ENCODE measurements at places on chromosomes 3 and 15.

GRCh38 chr3:126087552-126088175 lies 3.7 kb upstream of the SLC41A3 start:
- no peak for DNase-seq

GRCh38 chr3:134931045-134931785 lies 136.2 kb downstream of the EPHB1 start:
- no peak for DNase-seq

GRCh38 chr3:95654570-95655362 lies 1159.6 kb upstream of the EPHA6 start:
- no peak for DNase-seq

- no peak for DNase-seq
Observed at GRCh38 chr3:145490088-145491048, 670.6 kb downstream of the PLOD2 start.

- DNase-seq, result no peak
Observed at GRCh38 chr3:71227270-71227661, 356.3 kb downstream of the FOXP1 start.

DNA sequence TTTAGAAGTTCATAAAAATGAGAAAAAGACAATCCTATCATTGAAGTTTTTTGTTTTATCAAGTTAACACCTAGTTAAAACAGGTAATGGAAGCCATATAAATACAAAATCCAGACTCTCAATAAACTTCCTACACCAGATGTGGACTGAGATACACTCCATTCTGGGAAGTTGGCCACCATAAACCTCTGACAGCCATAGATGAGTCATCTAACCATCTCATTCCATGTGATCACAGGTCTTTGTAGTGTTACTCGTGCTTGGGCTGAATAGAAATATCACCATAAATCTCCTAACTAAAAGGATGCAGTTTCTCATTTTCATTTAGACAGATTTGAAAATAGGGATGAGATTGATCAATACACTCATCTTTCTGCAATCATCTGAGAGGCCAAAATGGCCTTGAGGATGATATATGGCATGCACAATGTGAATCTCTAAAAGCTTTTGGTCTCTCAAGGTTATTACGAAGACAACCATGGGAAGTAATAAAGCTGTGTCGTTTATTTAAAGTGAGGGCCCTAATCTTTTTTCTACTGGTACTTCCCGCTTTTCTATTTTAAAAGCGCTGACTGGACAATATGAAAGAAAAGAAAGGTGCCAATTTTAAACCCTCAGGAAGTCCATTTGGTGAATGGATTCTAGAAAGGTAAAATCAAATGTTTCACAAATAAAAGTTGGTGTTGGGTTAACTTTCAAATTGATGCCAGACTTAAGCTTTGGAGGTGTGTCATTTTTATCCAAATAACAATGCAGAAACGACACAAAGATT lies 155.5 kb downstream of the POLR2M start:
- DNase-seq, result no peak

GRCh38 chr3:42182555-42182954 lies 83.4 kb downstream of the CCK start:
- DNase-seq, result no peak

GRCh38 chr3:74636981-74637380 lies 22.5 kb upstream of the CNTN3 start:
- no peak for DNase-seq

GRCh38 chr3:89841041-89841440 lies 733.6 kb downstream of the EPHA3 start:
- DNase-seq, result no peak

- DNase-seq, result no peak
Observed at GRCh38 chr15:69070396-69070795, 55.9 kb downstream of the NOX5 start.

DNA sequence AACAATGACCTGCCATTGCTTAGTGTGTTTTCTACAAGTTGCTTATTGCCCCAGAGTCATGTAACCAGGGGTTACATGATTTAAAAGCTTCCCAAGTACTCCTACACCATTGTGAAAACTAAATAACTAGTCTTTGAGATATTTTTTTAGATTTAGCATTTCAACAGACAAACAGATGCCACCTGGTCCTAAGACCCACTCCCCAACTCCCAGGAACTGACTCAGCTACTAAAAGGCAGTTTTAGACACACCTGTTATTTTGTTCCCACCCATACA lies 28.1 kb upstream of the KBTBD12 start:
- no peak for DNase-seq

DNA sequence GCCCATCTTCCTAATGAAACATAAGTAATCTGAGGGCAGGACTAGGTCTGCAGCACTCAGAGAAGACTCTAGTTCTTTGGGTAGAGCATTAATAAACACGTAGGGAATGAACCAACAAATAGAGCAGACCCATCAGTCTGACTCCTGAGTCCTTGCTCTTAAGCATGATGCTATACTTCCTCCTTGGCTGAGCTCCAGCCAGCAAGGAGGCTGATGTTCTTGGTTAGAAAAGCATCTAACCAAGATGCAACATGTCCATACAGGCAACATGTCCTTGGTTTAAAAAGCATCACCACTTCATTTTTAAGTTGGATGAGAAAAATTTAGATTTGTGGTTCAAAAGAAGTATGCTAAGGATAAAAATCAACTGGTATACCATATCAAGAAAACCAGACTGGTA lies 8.5 kb upstream of the MYH15 start:
- no peak for DNase-seq

GRCh38 chr15:32802286-32802936 lies 84.6 kb downstream of the GREM1 start:
- no peak for DNase-seq

GRCh38 chr15:73955861-73956742 lies 29.8 kb downstream of the LOXL1 start:
- no peak for DNase-seq

GRCh38 chr15:84755736-84756527 lies 7.5 kb downstream of the ZNF592 start:
- no peak for DNase-seq

- DNase-seq, result no peak
Observed at GRCh38 chr3:55242921-55243320, 244.2 kb downstream of the WNT5A start.

DNA sequence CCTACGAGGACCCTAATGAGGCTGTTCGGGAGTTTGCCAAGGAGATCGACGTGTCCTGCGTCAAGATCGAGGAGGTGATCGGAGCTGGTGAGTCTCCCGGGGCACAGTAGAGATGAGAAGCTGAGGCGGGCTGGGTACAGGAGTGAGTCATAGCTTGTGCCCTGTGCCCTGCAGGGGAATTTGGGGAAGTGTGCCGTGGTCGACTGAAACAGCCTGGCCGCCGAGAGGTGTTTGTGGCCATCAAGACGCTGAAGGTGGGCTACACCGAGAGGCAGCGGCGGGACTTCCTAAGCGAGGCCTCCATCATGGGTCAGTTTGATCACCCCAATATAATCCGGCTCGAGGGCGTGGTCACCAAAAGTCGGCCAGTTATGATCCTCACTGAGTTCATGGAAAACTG lies 17.9 kb downstream of the EPHB3 start:
- DNase-seq, result no peak

DNA sequence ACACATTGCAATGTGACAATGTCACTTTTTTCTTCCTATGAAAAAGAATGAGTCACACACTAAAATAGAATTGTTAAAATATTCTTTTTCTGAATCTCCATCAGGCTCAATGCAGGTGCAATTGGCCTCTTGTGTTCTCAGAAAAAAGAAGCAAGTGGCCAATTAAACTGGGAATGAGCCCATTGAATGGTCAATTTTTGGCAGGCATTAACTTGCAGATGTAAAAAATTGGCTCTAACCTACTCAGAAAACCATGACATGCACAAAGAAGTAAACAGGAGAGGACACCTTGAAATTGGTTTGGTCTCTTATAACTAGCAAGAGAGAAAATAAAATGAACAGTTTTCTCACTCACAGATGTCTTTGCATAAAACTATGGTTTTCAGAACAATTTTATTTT lies 820.8 kb downstream of the TBL1XR1 start:
- DNase-seq, result no peak

DNA sequence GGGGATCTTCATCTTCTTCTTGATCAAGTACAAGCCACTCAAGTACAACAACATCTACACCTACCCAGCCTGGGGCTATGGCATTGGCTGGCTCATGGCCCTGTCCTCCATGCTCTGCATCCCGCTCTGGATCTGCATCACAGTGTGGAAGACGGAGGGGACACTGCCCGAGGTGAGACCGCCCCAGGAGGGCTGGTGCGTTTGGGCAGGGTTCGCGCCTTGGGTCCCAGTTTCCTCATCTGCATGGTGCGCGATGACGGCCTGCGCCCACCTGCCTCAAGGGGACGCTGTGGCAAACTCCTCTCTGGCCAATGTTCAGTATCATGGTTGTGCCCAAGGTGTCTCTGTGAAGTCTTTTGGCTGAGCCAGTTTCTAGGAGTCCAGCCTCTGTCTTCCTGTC lies 57.5 kb upstream of the SLC6A1 start:
- no peak for DNase-seq

DNA sequence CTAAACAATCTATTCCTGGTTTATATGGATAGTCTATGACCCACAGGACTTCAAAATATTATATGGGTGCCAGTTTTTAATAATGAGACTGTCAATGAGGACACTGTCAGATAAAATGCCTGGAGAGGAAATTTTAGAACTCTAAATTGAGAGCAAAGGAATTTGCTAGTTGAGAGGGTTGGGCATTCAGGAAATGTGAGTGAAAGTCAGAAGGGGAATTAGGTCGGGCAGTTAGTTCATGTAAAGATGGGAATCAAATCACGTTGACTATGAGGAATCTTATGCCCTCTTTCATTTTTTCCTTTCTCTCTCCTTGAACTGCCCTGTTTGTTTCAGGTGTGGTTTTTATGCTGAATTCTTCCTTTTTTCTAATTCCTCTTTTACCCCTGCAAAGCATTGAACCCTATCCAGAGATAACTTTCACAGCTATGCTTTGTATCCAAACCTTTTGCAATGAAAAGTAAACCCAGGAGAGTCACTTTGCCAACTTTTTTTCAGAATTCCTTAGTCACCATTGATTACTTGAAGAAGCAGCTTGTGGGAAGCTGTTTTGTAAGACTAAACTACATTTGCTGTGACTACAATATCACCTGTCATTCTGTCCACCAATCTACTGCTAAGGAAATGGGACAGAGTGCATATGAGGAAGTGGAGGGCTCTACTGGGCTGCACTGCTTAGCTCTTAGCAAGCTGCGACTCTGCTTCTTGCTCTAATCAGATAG lies 27.8 kb downstream of the CHP1 start:
- DNase-seq, result no peak

- DNase-seq, result no peak
Observed at GRCh38 chr3:148958696-148959095, 32.6 kb upstream of the GYG1 start.

DNA sequence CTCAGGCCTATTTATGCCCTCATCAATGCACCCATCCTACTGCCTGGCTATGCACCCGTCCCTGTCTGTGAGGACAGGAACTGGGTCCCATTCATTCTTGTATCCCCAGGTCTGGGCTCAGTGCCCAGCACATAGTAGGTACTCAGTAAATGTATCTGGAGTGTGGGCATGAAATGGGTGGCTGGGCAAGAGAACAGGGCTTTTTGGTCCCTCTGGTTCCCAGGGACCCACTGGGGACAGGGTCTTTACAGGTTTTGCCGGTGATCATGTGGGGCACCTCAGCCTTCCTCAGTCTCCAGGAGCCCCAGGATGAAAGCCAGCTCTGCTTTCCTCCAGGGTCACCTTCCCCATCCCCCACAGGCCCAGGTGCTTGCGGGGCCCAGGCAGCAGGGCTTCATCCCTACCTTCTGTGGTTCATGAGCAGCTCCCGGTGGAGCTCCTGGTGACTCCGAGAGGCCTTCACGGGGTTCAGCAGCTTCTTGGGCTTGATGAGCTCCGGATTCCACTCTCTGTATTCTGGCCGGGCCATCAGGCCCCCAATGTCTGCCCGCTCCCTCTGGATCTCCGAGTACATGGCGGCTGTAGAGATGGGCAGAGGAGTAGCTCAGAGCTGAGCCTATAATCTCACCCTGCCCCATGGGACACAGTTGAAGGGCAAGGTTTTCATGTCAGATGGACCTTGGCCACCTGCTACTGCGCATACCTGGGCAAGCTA lies 7.7 kb downstream of the FAM107A start:
- DNase-seq, result no peak

DNA sequence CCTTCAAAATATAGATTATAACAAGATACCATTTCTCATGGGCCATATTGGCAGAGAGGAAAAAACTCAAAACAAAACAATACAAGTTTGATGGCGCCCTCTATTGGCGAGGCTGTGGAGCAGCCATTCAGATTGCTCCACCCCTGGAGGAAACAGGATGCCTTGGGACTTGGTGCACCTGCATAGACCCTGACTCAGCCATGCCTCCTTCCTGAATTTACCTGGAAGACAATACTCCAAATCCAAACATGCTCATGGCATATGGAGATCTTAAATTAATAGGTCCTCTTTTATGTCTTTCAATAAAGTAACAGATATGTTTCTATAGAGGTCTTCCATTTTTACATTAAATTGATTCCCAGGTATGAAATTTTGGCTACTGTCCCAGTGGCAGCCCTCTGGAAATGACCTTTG lies 90.0 kb downstream of the APBA2 start:
- DNase-seq, result peak; percentile 71

DNA sequence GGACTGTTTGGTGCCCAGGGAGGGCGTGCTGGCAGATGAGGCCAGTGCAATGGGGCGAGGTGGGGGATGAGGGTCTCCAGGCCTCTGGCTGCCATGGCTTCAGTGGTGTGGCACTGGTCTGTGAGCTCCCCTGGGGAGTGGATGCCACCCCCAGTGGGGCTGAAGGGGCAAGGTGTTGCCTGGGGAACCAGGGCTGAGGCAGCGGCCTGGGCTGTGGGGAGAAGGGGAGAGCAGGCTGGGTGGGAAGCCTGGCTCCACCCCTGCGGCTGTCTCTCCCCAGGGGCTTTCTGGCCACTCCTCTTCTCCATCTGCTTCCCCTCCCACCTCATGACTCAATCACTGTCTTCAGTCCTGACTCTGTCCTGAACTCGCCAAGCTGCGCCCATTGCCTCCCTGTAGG lies 88.4 kb upstream of the TLE3 start:
- no peak for DNase-seq

- DNase-seq, result no peak
Observed at GRCh38 chr3:62529230-62529629, 155.9 kb upstream of the FEZF2 start.

DNA sequence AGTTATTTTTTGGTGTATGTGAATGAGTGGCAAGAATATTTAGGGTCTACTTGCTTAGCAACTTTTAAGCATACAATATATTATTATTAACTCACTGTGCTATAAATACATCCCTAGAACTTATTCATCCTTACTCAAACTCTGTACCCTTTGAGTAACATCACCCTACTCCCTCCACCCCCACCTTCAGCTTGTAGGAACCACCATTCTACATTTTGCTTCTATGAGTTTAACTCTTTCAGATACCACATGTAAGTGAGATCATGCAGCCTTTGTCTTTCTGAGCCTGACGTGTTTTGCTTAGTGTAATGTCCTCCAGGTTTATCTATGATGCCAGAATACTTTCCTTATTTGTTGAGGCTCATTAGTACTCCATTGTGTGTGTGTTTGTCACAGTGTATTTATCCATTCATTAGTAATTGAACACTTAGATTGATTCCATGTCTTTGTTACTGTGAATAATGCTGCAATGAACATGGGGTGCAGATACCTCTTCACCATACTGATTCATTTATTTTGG lies 526.9 kb downstream of the PYDC2 start:
- DNase-seq, result no peak

GRCh38 chr15:78565951-78566774 lies 843 bp downstream of the CHRNA5 start:
- no peak for DNase-seq

Measured in stimulated activated CD4-positive, alpha-beta T cell treated with anti-CD3 and anti-CD28 coated beads, Interleukin-2, amount 100 ng/mL, for 24 hours (primary cell).